Upper lobe of right lung (tissue), 1 donor: ENCODE measurements at places on chromosomes 11 and 22. TPM values are rescaled to one million over a fixed set of nuclear protein-coding genes. Genes with fewer than 3 reads are reported as not detected.

DNA sequence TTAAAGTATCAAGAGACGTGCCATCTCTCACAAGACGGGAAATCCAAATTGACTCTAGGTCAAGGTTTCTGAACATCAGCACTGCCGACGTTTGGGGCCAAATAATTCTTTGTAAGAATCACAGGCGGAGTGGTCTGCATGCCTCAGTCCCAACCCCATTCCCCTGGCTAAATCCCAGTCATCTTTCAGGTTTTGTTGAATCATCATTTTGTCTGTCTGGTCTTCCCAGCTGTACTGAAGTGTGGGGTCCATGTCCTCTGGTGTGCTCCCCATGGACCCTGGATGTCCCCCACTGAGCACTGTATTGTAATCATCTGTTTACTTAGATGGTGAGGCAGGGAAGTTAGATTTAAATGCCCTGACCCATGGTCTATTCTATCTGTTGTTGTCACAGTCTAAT, 103.6 kb upstream of the GALNT18 start:
- H3K27me3 ChIP-seq = no peaks in the 10 kb centered on the region
- no peaks in the 10 kb centered on the region for H3K36me3 ChIP-seq
- no peak for DNase-seq

Gene MS4A7
- total RNA-seq = 184 TPM

- no peak for DNase-seq
- H3K4me1 ChIP-seq = peaks cover 14% of the 10 kb centered on the region
- H3K27me3 ChIP-seq = no peaks in the 10 kb centered on the region
- H3K27ac ChIP-seq = peak overlapping the region; percentile 79
- H3K4me3 ChIP-seq = no peak overlapping the region
Measured at GRCh38 chr11:124900464-124900863, 2.8 kb upstream of the ROBO4 start.

DNA sequence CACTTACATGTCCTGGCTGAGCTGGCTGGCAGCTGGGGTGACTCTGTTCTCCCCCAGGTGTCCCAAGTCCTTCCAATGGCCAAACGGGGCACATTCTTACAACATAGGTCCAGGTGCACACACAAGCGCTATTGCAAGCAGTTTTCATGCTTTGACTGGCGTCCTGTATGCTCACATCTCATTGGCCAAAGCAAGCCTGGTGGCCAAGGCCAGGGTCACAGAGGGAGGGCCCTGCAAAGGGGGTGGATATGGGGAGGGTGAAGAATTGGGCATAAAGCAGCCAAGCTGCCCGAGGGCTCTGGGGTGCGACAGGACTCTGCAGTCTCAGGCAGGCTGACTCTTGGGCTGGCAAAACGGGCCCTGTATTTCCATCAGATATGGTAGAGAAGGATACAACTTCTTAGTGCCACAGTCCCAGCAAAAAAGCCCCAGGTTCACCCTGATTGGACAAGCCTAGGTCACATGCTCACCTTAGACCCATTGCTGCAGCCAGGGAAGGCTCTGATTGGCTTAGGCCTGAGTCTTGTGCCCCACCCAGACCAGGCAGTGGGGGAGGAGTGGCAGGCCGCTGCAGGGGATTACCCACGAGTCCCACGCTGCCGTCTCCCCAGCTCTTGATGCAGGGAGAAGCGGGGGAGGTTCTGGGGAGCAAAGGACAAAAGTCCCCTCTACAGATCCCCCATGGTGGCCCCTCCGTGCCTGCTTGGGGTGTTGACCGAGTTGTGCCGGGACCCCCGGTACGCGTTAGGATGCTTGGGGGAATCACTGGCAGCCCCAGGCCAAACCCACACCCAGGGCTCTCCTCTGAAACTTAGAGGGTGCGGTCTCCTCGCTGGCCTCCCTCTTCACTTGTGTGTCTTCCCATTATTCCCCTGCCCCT, 110.8 kb downstream of the ARHGAP8 start:
- no peak overlapping the region for H3K4me3 ChIP-seq
- no peak overlapping the region for H3K27ac ChIP-seq
- H3K27me3 ChIP-seq = no peaks in the 10 kb centered on the region

DNA sequence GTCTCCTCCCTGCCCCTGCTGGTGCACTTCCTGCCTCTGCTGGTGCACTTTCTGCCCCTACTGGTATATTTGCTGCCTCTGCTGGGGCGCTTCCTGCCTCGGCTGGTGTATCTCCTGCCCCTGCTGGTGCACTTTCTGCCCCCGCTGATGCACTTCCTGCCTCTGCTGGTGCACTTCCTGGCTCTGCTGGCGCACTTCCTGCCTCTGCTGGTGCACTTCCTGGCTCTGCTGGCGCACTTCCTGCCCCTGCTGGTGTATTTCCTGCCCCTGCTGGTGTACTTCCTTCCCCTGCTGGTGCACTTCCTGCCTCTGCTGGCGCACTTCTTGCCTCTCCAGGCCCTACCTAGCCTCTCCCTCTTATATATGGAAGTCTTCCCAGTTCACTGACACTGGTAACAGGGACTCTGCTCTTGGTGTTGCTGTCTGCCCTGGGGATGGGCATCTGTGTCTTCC, 10.1 kb downstream of the MTFP1 start:
- peak overlapping the region; percentile 49 for H3K27ac ChIP-seq
- no peaks in the 10 kb centered on the region for H3K4me1 ChIP-seq
- no peak for DNase-seq
- peaks cover 9% of the 10 kb centered on the region for H3K27me3 ChIP-seq

- no peak for DNase-seq
- H3K27ac ChIP-seq = no peak overlapping the region
- no peaks in the 10 kb centered on the region for H3K27me3 ChIP-seq
Measured at GRCh38 chr22:41600976-41601375, 11.3 kb upstream of the PMM1 start.

Gene FAM111B
- 0.87 TPM for total RNA-seq

Gene CRY2
- 54.2 TPM for total RNA-seq

DNA sequence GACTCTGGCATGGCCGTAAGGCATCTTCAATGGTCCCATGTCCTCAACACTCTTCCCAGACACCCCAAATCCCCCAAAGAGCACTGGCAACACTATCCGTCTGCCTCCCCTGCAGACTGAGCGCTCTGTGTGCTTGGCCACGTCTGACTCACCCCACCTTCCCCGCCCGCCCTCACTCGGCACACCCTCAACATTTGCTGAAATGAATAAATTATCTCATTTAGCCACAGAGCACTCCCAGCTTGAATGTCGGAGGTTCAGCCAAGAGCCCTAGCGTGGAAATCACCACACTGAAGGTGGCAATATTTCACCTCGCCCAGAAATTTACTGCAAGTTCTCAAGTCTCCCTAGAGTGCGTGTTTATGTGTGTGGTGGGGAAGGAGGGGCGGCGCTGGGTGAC, 46.6 kb upstream of the TCF20 start:
- H3K27ac ChIP-seq = no peak overlapping the region
- no peaks in the 10 kb centered on the region for H3K27me3 ChIP-seq
- H3K36me3 ChIP-seq = no peaks in the 10 kb centered on the region
- no peak overlapping the region for H3K4me3 ChIP-seq
- DNase-seq = peak; percentile 75
- no peaks in the 10 kb centered on the region for H3K4me1 ChIP-seq

Gene OR4D5
- total RNA-seq = not detected

GRCh38 chr11:29027436-29027835, 919.2 kb downstream of the METTL15 start:
- no peaks in the 10 kb centered on the region for H3K27me3 ChIP-seq
- no peak overlapping the region for H3K27ac ChIP-seq
- no peak overlapping the region for H3K4me3 ChIP-seq
- no peaks in the 10 kb centered on the region for H3K4me1 ChIP-seq
- no peaks in the 10 kb centered on the region for H3K36me3 ChIP-seq
- DNase-seq = no peak

DNA sequence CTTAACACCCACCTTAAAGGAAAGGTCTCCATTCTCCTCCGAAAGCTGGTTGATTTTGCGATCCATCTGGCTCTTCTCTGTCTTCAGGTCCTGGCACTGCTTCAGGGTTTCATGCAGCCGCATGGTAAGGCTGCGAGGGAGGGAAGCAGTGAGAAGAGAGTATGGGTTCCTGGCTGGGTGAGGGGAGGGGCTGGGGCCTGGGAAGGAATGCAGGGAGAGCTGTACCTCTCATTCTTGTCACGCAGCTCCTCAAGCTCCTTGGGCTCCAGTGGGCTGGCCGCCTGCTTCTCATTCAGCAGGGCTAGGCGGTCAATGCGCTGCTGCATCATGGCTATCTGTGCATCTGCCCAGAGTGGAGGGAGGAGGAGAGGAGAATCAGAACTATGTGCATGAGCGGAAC, 19.5 kb downstream of the IL18BP start:
- no peak overlapping the region for H3K4me3 ChIP-seq
- DNase-seq = peak; percentile 49
- H3K27ac ChIP-seq = no peak overlapping the region
- H3K4me1 ChIP-seq = peaks cover 10% of the 10 kb centered on the region
- H3K27me3 ChIP-seq = no peaks in the 10 kb centered on the region

GRCh38 chr11:126129727-126130671, 67.3 kb upstream of the CDON start:
- no peak for DNase-seq
- H3K27ac ChIP-seq = no peak overlapping the region
- no peak overlapping the region for H3K4me3 ChIP-seq

DNA sequence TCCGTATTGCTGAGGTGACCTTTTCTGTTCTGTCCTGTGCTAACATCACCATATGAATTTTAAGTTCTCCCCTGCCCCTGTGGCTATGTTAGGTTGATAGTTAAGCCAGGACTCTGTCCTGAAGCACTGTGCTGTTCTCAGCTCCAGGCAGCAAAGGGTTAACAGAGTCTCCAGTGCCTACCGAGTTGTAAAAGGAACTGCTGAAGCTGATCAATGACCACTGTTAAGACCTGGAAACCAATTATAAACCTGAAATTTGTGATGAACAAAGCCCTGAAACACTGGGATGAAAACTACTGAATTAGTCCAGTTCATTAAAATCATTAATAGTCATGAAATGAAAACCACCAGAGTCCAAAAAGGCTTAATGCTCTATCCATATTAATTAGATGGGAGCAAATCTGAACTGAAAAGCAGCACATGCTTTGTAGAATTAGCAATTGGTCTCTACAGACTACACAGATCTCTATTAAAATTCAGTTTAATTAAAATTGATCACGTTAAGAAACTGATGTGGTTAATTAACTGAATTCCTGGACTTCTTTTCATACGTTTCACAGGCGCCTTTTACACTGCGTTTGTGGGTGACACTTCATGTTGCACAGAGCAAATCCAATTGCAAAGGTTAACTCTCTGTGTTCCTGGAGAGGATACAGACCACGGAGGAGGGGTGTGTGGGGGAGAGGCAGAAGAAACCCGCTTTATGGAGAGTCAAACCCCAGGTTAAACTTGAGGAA, 188.5 kb upstream of the MPPED2 start:
- H3K36me3 ChIP-seq = no peaks in the 10 kb centered on the region
- DNase-seq = no peak
- H3K27ac ChIP-seq = no peak overlapping the region
- H3K27me3 ChIP-seq = no peaks in the 10 kb centered on the region

GRCh38 chr11:92632495-92632894, 337.0 kb upstream of the MTNR1B start:
- DNase-seq = no peak
- H3K27me3 ChIP-seq = no peaks in the 10 kb centered on the region
- no peaks in the 10 kb centered on the region for H3K4me1 ChIP-seq
- no peak overlapping the region for H3K4me3 ChIP-seq
- no peaks in the 10 kb centered on the region for H3K36me3 ChIP-seq

DNA sequence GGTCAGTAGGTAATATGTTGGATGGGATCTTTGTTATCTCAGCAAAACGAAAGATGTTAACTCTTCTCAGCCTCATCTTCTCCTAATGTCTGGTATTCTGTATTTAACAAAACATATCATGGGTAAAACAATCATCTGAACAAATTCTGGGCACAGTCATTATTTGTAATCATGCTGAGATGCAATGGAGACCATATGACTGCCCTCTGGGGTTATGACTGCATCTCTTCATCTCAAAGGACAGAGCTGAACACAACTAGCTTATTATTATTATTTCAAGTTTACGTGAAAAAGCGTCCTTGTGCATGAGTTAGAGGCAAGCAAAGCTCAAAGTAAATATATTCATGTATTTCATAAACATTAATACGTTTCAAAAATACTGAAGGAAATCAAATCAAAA, 29.7 kb upstream of the PSMA1 start:
- no peak overlapping the region for H3K27ac ChIP-seq
- no peak for DNase-seq
- H3K27me3 ChIP-seq = no peaks in the 10 kb centered on the region
- H3K36me3 ChIP-seq = no peaks in the 10 kb centered on the region
- H3K4me3 ChIP-seq = no peak overlapping the region

GRCh38 chr22:18985780-18986179, 49.7 kb upstream of the PRODH start:
- no peaks in the 10 kb centered on the region for H3K4me1 ChIP-seq
- H3K27ac ChIP-seq = no peak overlapping the region
- H3K4me3 ChIP-seq = no peak overlapping the region
- H3K36me3 ChIP-seq = no peaks in the 10 kb centered on the region
- DNase-seq = no peak

Gene MPPED2
- total RNA-seq = 1.3 TPM

- no peaks in the 10 kb centered on the region for H3K4me1 ChIP-seq
- no peak for DNase-seq
- H3K27me3 ChIP-seq = no peaks in the 10 kb centered on the region
Measured at GRCh38 chr11:129148487-129148886, 43.6 kb downstream of the ARHGAP32 start.

- peak; percentile 77 for DNase-seq
- H3K4me1 ChIP-seq = peaks cover 49% of the 10 kb centered on the region
- no peaks in the 10 kb centered on the region for H3K27me3 ChIP-seq
- no peak overlapping the region for H3K4me3 ChIP-seq
- peak overlapping the region; percentile 75 for H3K27ac ChIP-seq
Measured at GRCh38 chr22:36463783-36464184, 17.7 kb downstream of the TXN2 start.

DNA sequence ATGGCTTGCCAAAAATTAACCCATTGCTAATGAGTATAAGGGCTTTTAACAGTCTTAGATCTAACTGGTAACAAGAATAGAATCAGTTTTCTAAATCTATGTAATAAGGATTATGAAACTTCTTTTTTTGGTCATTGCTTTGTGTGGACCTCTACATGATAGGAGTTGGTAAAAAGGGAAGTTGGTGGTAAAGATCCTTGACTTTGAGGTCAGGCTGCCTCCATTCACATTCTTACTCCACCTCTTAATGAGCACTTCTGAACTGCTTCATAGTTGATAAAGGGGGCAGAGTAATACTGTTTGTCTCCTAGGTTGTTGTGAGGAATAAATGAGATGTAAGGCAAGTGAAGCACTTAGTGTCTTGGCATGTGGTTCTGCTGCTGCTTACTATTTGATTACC, 10.6 kb downstream of the EIF3M start:
- no peaks in the 10 kb centered on the region for H3K27me3 ChIP-seq
- DNase-seq = no peak
- H3K4me3 ChIP-seq = no peak overlapping the region
- no peak overlapping the region for H3K27ac ChIP-seq
- peaks cover 99% of the 10 kb centered on the region for H3K36me3 ChIP-seq
- no peaks in the 10 kb centered on the region for H3K4me1 ChIP-seq
